ENCODE measurements at places on chromosomes 7 and 10.

DNA sequence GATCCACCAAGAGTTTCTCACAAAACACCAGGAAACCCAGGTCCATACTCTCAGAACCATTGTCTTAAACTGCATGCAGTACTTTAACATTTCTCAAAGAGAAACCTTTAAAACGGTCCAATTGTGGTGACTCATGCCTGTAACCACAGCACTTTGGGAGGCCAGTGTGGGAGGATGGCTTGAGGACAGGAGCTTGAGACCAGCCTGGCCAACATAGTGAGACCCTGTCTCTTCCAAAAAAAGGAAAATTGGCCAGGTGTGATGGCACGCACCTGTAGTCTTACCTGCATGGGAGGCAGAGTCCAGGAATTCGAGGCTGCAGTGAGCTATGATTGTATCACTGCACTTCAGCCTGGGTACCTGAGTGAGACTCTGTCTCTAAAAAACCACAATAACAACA lies 97.5 kb upstream of the OIT3 start:
- DNase-seq: no peak

DNA sequence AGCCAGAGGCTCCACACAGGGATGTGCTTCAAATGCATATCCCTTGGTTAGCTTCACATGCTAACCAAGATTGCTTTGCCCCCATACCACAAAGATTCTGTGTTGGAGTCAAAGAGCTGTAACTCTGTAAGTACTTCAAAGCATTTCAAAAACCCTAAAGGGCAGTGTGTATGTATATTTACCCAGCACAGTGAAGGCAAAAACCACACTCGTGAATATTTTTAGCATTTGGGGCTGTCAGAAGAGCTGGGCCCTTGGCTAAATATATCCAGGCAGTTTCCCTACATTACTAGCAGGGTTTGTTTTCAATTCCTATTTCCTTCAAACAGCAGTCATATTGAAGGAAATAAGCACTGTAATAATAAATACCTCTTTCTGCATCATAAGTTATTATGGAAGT lies 84.2 kb upstream of the STEAP1B start:
- no peak for DNase-seq

DNA sequence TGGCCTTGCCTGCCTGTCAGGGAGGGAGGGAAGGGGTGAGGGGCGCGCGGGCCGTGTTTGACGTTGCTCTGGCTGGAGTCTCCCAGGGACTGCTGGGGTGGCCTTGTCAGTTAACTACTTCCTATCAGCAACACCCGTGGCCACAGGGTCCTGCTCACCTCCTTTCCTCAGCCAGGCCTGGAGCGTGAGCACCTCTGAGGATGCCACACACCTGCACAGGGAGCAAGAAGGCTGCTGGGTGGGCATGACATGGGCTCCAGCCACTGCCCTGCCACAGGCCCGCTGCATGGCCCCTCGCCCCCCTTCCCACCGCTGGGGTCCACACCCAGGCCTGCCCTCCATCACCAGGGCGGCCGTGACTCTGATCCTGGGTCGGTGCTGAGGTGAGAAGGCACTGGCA lies 212.4 kb downstream of the ELFN1 start:
- no peak for DNase-seq

- DNase-seq: peak; percentile 95
These were observed 7.1 kb upstream of the ITGB8 start for GRCh38 chr7:20323595-20323994.

DNA sequence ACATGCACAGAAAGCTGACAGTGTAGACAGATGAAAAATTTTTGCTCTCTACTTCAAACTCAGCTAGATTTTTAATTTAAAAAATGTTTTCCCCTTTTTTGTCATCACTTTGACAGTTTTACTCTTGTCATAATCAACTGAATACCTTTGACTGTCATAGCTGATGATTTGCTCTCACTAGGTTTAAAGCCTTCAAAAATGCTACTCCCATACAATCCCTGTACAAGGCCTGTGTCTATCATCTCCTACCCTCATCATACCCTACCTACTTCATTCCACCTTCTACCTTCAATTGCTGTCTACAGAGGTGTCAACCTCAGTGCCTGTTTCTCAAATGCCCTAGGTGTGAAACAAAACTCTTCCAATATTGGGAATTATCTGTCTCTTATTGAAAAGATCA lies 230.3 kb downstream of the SEMA3A start:
- DNase-seq: no peak

DNA sequence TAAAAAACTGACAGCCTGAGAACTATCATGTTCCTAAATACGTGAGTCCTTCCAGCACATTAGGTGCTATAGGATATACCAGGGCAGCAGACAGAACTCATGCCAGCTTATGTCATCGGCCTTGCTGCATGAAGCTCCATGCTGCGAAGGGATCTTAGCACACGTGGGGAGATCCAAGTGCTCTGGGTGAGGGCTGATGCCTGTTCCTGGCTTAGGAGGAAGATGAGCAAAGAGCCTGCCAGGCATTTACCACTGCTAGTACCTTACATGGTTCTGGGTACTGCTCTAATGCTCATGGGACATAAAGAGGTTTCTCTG lies 43.2 kb downstream of the SVIL start:
- no peak for DNase-seq

DNA sequence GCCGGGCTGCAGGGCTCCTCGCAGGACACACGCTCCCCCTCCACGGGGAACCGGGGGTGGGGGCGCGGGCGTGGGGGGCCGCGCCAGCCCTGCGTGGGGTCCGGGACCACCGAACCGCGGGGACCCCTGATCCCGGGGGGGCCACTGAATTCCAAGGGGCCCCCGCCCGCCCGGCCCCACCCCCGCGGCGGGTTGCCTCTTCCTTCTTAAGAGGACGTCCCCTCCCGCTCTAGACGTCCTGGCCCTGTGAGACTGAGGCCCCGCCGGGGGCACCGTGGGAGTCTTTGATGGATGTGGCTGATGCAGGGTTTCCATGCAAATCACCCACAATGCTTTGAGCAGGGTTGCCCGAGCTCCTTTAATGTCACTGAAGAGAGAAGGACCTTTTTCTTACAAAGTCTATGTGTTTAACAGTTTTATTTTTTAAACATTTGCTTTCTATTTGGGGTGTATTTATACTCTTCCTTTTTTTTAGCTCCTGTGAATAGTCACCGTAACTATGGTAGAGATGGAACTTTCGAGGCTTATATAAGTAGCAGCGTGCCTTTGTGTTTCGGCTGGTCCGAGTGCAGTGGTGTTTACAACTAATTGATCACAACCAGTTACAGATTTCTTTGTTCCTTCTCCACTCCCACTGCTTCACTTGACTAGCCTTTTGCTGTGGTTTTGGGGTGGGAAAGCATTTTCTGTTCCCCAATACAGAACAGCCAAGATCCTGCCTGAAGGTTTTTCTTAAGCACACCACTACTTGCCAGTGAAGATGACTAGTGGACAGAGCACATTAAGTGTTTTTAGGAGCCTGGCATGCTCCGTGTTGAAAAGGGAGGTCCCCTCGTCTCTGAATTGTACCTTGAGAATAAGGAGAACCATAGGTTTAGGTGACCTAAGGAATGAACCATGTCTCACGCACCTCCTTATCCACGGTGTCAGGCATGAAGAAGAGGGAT lies 44.8 kb downstream of the PDIA4 start:
- DNase-seq: peak; percentile 94

- DNase-seq: no peak
These were observed 162.3 kb upstream of the MTPN start for GRCh38 chr7:136139417-136139816.

GRCh38 chr7:45021604-45022296 lies 21.7 kb downstream of the CCM2 start:
- no peak for DNase-seq

DNA sequence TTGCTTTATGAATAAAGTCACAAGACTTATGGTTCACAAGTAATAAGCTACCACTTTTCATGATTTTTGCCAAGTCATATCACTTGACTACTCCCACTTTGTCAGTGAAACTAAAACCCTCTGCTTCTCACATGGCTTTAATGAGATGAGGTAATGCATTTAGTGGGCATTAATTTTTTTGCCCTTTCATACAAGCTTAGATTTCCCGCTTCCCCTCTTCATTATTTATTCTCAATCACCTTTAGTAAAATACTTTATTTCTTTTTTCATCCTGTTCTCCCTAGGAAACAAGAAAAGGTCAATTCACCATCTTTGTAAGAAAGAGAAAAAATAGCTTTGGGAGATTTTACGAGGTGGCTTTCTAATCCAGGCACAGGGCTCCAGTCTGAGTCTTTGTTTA lies 109.6 kb upstream of the STARD3NL start:
- no peak for DNase-seq

DNA sequence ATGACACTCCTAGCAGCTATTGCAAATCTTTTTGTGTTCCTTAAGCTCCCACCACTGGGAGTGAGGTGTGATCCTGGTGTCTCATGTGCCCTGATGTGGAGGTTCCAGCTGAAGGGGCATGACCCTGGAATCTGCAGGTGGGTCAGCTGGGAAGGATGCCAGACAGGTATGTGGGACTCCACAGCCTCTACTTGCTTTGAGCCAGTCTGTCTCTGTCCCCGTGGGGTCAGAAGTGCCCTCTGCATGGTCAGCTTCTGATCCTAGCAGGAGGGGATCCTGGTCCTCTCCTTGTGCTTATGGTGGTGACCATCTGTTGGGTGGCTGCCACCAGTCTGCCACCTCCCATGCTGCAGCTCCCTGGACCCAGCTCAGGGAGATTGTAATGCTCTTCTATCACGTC lies 51.1 kb upstream of the COMTD1 start:
- DNase-seq: no peak

DNA sequence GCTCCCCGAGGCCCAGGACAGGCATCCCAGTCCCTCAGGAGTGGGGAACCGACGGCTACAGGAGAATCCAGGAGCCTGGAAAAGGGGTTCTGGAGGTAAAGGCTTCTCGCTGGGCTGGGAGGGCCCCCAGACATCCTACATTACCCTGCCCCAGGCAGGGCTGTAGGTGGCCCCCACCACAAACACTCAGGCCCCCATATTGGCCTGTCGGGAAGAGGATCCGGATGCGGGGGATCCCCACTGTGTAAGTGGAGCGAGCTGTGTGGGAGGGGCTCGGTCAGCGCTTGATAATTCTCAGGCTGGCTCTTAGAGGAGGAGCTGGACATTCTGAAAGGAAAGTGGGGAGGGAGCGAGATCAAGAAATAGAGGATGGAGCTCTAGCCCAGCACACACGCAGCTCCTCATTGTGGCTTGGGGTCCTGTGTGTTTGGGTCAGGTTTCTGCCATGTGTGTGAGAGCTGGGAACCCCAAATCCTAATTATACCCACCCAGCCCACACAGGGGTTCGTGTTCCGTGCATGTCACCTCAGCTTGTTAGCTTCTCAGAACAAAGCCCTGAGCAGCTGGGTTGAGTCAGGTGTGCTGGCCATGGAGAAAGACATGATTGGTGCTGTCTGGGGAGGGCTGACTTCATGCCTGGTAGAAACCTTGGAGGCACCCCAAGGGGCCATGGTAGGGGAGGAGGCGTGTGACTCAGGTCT lies 49.4 kb downstream of the ZNF467 start:
- DNase-seq: no peak

GRCh38 chr7:86975449-86975848 lies 84.0 kb downstream of the ELAPOR2 start:
- no peak for DNase-seq

DNA sequence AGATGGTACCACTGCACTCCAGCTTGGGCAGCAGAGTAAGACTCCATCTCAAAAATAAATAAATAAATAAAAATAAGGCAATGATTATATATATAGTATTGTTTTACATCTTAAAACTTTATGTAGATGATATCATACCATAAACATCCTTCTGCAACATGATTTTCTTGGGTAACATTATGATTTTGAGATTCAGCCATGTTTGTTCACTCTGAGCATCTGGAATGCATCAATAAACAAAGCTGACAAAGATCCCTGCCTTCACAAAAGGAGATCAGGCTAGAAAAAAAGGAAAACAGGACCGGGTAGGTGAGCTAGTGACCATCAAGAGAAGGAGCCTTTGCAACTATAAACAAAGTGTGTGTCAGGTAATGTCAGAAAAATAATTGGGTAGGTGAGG lies 31.9 kb upstream of the KAT6B start:
- no peak for DNase-seq

- no peak for DNase-seq
These were observed 36.8 kb upstream of the ANK3 start for GRCh38 chr10:60426425-60426824.

GRCh38 chr10:80141696-80142460 lies 9.3 kb downstream of the PLAC9 start:
- no peak for DNase-seq

- no peak for DNase-seq
These were observed 54.5 kb upstream of the FZD8 start for GRCh38 chr10:35696392-35697287.

DNA sequence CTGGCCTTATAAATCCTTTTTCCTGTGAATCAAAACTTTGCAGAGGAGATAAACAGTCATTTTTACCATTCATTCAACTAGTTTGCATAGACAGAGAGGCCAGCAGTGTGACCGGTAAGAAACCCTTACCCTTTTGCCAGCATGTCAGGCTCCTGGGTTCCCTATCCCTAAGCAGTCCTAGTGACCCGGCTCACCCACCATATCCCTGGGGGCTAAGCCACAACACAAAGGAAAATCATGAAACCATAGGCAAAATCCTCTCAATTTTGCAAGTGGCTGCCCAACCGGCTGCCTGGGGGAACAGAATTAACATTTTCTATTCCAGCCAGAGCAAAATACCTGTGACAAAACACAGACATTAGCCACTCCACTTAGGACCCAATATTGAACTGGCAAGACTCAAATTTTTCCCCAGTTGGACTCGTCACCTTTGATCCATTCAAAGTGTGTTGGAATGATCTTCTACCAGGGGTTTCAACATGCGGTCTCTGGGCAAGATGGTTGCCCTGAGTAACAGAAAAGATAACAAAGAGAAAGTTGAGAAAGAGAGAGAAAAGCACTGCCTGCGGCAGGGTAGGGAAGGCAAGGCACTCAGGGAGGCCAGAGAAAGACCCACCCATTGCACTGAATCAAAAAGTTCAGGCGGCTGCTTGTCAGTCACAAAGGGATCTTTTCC lies 174.8 kb upstream of the NAMPT start:
- DNase-seq: no peak

DNA sequence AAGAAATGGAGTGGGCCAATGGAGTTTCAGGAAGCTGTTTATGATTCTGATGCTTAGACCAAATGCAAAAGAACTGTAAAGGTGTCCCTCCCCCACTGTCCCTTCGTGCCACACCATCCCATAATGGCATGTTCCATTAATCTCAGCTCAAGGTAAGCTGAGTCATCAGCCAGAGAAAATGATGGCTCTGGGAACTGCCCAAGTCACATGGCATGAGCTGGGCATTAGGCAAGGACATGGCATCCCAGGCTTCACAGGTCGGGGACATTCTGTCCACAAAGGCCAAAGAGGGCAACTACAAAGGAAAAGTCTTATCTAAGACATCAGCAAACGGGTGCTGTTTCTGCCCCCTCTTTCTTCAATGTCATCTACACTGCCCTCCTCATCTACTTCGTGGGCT lies 44.9 kb downstream of the DLG5 start:
- no peak for DNase-seq

Measured in lung (tissue), 17 donors.